GM12892 (cell line): ENCODE measurements at places on chromosomes 7 and 10.

DNA sequence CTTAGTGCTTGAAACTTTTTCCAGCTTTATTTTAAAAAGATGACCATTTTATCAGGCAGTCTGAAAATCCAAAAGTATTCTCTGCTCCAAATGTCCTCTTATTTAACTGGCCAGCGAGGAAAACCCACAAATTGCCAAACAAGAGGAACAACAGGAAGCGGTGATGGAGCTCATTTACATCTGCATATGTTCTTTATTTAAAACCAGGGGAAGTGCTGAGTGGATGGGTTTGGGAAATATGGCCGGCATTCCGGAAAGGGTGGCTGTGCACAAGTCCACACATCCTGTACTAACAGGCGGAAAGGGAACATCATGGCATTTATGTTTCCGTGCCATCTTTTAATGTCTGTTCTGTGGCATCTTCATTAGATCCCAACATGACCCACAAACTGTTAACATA, 974.5 kb downstream of the LRMDA start:
- no peak for DNase-seq

GRCh38 chr7:116239434-116239833, 29.1 kb downstream of the TES start:
- DNase-seq, result no peak

GRCh38 chr10:69119896-69120295, 4.1 kb upstream of the VPS26A start:
- no peak for DNase-seq

DNA sequence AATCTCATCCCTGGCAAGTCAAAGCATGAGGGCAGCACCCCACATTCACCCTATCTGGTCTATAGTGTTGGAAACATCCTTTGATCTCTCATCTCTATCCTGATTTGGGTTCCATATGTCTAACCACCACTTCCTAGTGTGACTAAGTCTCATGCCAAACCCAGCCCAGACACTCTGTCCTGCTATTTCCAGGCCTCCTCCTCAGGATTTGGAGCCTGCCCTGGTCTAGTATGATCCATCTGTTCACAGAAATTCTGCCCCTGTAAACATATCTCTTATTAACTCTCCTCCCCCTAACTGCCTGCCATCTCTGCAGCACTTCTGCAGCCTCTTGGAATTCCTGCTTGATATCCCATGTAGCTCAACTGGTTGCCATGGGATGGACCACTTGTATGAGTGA, 320.9 kb upstream of the IMMP2L start:
- no peak for DNase-seq

DNA sequence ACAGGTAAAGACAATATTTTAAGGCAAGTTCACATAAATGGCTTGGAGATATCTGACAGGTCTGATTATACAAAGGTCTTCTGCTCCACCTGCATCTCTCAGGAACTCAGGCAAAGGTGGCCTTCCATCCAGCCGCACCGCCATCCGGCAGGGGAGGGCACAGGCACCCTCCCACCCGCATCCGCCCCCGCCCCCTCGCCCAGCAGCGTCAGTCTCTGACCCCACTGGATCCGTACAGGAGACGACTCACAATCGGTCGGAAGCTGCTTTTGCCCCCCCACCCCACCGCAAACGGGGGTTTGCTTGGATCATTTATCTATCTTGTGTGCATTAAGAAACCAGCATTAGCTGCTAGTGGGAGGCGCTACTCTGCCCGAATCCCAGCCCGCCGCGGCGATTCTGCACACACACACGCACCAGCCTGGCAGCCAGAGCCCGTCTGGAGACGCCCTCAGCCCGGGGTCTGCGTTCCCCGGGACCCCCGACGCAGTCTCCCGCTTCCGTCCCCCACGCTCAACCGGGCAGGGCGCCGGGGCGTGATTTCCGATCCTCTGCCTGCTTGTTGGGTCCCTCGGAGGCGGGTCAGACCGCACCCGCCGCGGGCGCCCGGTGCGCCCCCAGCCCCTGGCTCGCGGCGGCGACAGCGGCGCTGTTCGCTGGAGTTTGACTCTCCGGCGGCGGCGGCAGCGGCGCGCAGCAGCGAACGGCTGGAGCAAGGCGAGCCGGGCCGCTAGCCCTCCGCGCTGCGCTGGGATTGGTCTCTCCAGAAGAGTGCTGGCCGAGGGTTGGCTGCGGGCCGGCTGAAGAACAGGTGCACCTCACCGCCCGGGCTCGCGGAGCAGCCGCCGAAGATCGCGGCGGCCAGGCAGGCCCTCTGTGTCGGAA, 820 bp upstream of the NRG3 start:
- DNase-seq, result peak; percentile 13

DNA sequence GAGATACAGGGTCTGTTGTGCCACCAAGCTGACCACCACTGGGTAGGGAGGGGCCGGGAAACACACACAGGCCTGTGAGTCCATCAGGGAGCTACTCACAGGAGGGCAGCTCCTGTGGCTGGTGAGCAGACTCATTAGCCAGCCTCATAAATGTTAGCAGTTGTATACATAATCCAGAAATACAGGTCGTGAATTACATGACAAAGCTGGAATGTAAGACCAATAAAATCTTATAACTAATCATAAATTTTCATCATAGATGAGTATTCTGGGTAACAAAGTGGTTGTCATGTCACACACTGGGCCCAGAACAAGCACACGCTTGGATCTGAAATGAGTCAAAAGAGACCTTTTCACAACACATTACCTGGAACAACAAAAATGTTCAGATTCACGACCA, 642.6 kb upstream of the AUTS2 start:
- DNase-seq, result no peak

- no peak for DNase-seq
These were observed 30.1 kb upstream of the PAXIP1 start for GRCh38 chr7:155032978-155033377.

DNA sequence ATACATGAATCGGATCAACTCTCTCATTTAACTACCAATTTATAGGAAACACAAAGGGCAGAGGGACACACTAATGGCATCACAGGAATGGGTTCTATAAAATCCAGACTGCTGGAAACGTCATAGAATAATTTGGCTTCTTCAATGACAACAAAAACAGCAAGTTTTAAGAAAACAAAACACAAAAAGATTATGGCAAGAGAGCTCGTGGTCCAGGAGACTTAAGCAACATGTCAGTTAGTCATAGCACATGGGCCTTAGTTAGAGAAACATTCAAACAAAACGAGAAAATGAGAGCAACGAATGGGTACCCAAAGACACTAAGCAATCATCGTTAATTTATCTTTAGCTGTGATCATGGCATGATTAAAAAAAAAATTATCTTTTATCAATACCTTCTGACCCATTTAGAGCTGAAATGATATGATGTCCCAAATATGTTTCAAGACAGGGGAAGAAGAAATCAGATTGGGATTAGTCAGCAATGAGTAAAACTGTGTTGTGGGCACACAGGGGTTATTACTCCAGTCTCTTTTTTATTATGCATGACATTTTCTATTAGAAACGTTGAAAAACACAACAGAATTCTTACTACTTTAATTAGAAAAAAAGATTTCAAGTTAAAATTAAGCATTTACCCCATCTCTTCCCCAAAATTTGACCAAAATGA, 28.3 kb downstream of the NCAPG2 start:
- no peak for DNase-seq

DNA sequence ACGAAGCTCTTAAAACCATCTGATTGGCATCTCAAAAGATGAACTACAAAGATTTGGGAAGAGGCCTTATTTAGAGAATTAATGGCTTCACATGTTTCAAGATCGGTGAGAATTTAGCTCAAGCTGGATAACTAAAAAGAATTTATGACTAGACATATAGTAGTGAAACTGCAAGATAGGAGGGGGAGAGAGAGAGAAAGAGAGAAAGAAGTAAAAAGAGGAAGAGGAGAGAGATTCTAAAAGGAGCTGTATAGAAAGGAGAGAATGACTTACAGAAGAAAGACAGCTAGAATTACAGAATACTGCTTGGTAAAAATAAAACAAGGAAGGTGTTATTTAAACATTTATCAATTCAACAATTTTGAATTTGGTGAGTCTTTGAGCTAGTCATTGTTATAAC, 592.3 kb downstream of the SH2D4B start:
- no peak for DNase-seq

DNA sequence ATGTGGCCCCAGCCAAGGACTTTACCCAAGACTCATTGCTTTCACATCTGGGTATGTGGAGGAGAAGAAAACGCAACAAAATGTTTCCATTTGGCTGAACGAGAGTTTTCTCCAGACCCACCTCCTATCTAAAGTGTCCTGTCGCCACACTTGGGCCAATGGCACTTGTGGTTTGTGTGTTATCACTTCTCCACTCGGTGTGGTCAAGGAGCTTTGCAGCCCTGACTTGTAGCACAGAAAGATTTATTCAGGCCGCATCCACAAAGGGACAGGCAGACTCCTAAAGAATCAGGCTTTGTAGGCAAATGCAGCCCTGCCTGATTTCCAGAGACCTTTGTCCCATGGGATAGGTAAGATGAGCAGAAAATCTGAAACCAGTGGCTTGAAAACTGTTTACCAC, 12.8 kb upstream of the LRRC4 start:
- DNase-seq, result no peak

DNA sequence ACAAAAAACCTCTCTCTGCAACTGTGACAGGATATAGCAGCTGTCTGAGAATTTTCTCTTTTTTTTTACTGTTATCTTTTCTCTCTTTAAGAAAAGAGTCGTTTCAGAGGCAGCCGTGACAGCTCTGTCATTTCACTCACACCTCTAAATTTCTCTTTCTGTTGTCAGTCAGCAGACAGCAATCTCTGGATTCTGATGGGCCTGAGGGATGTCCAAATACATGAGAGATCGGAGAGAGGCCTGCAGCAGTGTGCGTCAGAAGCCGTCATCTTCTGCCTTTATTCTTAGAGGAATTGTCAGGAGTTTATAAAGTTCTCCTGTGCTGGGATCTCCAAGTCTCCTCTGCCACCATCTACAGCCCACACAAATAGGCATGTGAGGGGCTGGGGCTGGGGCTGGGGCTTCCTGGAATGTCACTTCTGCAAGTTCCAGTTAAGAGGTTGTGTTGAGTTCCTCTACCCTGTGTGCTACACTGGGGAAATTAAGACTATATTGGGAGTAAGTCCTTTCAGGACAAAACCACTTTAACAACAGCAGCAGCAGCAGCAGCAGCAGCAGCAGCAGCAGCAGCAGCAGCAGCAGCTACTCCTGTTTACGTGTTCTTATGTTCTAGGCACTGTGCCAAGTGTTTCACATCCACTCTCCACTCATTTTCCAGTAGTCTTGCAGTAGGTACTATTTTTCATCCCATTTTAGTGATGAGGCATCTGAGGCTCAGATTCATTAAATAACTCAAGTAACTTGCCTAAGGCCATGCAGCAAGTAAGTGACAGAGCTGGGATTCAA, 541.3 kb downstream of the LRMDA start:
- no peak for DNase-seq

DNA sequence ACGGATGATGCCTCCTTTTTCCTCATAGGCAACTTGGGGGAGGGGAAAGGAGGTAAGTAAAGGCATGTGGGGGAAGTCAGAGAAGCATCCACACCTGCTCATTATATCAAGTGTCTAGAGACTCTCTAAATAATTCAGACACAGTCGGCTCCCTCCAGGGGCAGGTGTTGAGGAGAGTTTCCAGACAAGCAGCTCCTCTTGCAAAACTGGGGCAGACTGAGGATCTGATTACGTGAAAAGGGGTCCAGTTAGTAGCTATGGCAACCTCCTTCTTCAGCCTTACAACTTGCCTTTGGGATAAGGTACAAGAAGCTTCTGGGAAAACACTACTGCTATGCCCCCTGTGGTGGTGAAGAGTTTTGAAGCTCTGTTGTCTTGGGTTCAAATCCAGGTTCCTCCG, 39.0 kb upstream of the SORBS1 start:
- DNase-seq, result no peak

DNA sequence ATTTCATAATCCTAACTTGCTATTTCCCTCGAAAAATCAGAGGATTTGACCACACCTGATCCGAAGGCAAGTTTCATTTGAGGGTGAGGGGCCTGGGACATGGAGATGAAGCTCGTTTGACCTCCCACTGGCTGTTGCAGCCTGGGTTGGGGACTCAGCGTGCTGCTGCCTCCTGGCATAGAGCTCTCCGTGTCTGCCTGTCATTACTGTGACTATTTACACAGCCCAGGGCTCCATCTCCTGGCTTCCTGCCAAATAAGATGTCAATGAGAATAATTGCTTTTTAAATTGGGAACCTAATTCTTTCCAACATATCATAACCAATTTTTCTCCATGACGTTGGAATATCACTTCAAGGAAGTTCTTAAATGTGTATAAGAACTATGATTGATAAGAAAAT, 139.3 kb upstream of the COBL start:
- DNase-seq, result no peak

DNA sequence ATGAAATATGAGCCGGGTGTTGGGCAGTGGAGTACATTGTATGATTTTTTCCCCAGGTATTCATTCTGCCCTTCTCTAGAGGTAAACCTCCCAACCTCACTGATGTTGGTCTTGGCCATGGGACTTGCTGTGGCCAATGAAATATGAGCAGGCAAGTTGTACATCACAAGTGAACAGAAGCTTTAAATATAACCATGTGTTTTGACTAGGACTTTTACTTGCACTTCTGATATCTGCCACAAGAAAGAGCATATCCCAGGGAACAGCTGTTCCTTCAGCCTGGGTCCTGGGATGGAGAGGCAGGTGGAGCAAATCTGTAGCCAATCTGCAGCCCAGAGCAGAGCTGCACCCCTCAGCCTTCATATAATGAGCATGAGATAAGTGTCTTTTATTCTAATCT, 109.8 kb upstream of the PALS2 start:
- no peak for DNase-seq

DNA sequence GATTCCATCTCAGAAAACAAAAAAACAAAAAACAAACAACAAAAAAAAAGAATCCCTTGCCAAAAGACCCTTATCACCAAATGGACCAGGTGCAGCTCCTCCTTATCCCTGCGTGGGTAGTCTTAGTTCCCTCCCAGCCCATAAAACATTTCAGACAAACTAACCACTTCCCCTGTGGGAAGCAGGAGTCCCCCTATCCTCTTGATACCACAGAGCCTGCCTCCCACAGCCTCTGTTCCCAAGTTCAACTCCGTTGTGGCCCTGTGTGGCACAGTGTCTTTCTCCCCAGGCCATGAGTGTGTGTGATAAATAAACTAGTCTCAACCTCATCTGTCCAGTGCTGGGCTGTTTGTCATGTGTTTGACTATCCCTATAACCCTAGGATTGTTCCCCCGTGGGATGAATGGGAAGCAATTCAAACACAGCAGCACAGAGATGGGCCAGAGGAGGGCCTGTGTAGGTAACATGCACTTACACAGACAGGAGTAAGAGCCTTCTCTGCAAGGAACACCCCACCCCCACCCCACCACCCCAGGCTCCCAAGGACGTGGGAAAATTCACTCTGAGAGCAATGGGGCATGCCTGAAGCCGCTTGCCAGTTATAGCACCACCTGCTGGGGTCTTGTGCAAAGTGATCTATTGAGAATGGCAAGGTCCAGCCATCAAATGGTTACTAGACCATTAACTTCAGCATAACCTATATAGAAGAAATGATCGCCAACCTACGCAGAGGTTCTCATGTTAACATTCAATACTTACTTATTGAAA, 147.1 kb upstream of the GHITM start:
- DNase-seq, result no peak

GRCh38 chr10:34104829-34105572, 710.1 kb downstream of the PARD3 start:
- DNase-seq, result no peak
